GM19239 (cell line): ENCODE measurements at places on chromosomes 1 and 21.

- DNase-seq: no peak
Observed at GRCh38 chr21:36799869-36800268, 101.0 kb downstream of the SIM2 start.

GRCh38 chr21:28455253-28455600 is 537.5 kb downstream of the LTN1 start:
- DNase-seq: no peak

DNA sequence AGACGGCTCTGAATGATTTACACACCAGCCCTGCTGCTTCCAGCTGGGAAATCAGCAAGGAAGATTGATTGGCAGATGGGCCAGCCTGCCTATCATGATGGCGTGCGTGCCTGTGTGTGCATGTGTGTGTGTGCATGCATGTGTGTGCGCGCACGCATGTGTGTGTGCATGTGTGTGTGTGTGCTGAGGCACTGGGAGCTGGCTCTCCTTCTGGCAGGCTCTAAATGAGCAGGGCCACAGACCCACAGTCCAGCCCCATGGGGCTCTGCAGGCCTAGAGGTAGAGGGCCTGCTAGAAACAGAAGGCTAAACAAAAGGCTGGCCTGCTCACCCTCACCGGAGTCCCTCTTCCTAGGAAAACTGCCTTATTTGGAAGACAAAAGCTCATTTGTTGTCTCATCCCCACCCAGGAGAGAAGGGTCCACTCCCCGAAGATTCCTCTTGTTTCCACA is 6.0 kb downstream of the KLHDC8A start:
- no peak for DNase-seq

DNA sequence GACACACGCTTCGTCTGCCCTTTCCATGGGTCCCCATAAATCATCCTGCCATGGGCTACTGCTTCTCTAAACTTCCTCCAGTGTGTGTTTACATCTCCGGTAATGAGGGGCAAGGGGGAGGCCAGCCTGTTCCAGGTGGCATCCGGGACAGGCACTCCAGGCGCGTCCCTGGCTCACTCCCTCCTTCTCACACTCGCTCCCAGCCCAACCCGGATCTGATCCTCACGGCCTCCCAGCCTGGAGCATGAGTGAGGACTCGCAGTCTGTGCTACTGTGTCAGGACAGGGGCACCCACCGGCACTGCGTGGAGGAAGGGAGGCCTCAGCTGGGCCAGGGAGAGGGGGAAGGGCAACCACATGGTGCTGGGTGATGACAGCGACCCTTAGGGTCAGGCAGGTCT is 225.4 kb downstream of the TRABD2B start:
- DNase-seq: no peak

GRCh38 chr1:29527314-29528004 is 291.1 kb downstream of the PTPRU start:
- DNase-seq: no peak

GRCh38 chr1:101262060-101262459 is 25.2 kb downstream of the S1PR1 start:
- DNase-seq: no peak

- DNase-seq: no peak
Observed at GRCh38 chr1:113912594-113913311, 7.6 kb downstream of the DCLRE1B start.

- DNase-seq: no peak
Observed at GRCh38 chr1:89698624-89699023, 65.7 kb downstream of the LRRC8C start.

- no peak for DNase-seq
Observed at GRCh38 chr1:15709226-15709625, 25.1 kb downstream of the PLEKHM2 start.

DNA sequence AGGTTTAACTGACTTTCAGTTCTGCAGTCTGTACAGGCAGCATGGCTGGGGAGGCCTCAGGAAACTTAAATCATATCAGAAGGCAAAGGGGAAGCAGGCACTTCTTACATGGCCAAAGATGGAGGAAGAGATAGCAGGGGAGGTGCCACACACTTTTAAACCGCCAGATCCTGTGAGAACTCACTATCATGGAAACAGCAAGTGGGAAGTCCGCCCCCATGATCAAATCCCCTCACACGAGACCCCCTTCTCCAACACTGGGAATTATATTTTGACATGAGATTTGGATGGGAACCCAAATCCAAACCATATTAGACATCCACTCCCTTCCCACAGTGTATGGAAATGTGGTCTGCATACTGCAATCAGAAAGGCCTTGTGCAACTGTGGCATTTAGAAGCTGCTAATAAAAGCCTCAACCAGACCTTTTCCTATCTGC is 148.2 kb downstream of the FCRL5 start:
- DNase-seq: no peak

DNA sequence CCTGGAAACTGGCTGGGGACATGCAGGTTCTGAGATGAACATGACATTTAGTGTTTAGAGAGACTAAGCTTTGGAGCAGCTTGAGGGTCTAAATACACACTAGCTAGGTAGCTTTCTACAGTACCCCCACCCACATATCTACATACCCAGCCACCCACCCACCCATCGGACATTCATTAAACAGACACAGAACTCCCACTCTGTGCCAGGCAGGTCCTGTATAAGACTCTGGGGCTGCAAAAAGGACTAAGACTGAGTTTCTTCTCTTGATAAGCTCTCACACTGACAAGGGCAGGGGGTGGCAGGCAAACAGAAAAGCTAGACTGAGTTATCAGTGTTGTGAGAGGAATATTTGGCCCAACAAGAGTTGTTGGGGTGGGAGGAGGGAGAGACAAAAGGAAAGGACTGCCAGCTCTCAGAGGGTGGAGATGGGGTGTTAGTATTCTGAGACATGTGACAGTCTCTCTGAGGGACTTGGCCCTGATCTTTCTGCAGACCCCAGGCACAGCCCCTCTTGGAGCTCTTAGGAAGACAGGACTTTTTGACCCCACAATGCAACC is 6.8 kb downstream of the MAP7D1 start:
- DNase-seq: no peak

- DNase-seq: no peak
Observed at GRCh38 chr1:145740269-145740668, 21.0 kb downstream of the CD160 start.

DNA sequence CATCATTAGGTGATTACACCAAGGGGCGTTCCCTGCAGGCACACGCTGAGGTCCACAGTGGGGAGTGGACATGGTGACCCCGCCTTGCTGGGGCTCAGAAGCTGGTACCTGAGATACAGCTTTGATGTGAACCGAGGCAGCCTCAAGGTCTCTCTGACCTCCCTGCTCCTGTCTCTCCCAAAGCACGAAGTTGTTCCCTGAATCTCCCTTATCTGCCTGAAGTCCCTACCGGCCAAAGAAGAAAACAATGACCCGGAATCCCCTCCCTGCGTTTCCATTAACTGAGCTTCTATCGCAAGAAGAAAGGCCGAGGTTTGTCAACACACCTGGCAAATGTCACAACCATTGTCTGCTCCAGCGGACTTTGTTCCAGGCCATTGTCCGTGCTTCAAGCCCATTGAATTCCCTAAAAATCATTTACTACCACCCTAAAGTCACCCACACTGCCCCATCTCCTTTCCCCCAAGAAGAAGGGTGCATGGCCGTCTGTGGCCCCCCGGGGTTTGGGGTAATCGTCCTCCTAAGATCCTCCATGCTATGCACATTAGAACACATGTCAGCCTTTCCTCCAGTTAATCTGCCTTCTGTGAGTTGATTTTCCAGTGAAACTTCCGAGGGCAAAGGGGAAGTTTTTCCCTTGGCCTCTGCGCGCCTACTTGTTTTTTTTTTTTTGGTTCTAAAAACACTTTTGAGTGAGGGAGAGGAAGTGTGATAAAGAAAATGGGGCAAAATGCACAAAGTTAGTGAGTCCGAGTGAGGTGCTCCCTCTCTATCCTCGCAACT is 48.1 kb upstream of the COL18A1 start:
- no peak for DNase-seq
